ENCODE measurements at places on chromosomes 11 and 22. TPM values are rescaled to one million over a fixed set of nuclear protein-coding genes. Genes with fewer than 3 reads are reported as not detected.

Gene OR52A1
- total RNA-seq, result not detected

Gene P2RY2
- under 0.01 TPM for total RNA-seq

Gene CDC42BPG
- total RNA-seq, result 0.33 TPM

Gene OR51I1
- total RNA-seq, result 0.26 TPM

Gene SPON1
- 3.5 TPM for total RNA-seq

Gene SGSM1
- total RNA-seq, result not detected

Gene SCN3B
- total RNA-seq, result under 0.01 TPM

Gene CDHR5
- not detected for total RNA-seq

Gene FADS3
- total RNA-seq, result 224 TPM

Gene SLC5A1
- not detected for total RNA-seq

Gene BBOX1
- total RNA-seq, result not detected

Gene HEPHL1
- total RNA-seq, result not detected

Gene WNT7B
- total RNA-seq, result under 0.01 TPM

Gene SORL1
- 10.9 TPM for total RNA-seq

Gene KCNK4
- not detected for total RNA-seq

Measured in fibroblast of lung (primary cell).